Thyroid gland (tissue), 4 donors: ENCODE measurements at places on chromosomes 7 and 10.
A peak's percentile ranks its signal among the peaks of the same experiment; 100 is the strongest.

- DNase-seq: peak; percentile 49
Measured at GRCh38 chr7:32890010-32890792, 1.4 kb downstream of the KBTBD2 start.

DNA sequence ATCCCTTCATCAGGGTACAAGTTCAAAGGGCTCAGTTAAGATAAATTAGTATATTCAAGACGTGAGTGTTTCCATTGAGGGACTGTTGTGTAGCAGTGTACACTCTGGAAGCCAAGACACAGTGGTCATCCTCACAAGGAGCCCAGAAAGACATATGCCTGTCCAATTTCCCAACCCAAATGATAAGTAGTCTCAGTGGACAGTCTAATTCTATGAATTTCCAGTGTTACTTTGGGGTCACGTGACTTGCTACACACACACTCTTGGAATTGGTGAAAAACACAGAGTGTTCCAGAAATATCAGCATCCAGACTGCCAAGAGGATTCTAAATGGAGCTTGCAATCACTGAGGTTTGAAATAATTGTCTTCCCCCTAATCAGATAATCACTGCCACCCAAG, 365.1 kb downstream of the WDR11 start:
- DNase-seq: no peak

GRCh38 chr7:620056-620455, 100.4 kb upstream of the PDGFA start:
- no peak for DNase-seq

- no peak for DNase-seq
Measured at GRCh38 chr7:15821484-15822427, 135.3 kb upstream of the MEOX2 start.

GRCh38 chr10:80996615-80997193, 459.0 kb downstream of the SH2D4B start:
- DNase-seq: no peak

DNA sequence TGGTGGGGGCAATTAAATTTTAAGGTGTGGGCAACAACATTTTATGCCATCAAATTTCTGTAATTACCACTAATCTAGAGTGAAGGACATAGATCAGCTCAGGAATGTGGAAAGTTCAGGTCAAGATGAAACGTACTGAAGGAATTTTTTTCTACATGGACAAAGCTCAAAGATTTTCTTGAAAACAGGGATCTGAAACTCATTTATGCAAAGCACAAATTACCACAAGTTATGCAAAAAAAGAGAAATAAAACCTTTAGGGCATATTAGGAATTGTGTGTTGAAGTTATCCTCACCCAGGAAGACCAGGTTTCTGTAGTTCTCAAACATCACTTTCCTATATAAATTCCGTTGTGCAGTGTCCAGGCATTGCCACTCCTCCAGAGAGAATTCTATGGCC, 18.9 kb downstream of the ZNF680 start:
- DNase-seq: no peak

DNA sequence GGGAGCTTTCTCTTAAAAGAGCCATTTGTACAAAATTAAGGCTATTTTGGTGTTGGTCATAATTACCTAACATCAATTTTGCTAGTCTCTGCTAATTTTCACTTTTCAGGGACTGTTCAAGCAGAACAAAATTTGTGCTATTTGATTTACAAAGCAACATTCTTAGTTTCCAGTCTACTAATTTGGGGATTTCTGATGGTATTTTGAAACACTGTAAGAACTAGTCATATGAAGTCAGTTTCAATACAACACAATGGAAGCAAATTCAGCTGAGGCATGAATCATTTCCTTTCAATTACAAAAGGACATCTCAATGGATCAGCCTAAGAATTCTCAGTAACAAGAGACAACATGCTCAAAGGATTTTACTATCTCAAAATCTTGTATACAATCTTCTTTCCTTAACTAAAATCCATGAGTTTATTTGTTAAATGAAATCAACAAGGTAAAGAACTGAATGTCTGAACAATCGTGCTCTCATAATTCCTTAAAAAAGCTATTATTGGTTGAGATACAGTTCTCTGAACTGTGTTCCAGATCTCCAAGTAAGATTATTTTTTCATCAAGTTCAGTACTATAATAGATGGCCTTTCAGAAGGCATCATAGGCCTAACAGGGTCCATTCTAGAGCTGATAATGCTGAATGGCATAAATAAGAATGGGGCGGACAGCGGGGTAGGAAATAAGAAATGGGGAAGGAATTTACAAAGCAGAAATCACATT, 144.6 kb downstream of the NRCAM start:
- DNase-seq: no peak

GRCh38 chr10:34835908-34836508, 20.9 kb upstream of the PARD3 start:
- no peak for DNase-seq

DNA sequence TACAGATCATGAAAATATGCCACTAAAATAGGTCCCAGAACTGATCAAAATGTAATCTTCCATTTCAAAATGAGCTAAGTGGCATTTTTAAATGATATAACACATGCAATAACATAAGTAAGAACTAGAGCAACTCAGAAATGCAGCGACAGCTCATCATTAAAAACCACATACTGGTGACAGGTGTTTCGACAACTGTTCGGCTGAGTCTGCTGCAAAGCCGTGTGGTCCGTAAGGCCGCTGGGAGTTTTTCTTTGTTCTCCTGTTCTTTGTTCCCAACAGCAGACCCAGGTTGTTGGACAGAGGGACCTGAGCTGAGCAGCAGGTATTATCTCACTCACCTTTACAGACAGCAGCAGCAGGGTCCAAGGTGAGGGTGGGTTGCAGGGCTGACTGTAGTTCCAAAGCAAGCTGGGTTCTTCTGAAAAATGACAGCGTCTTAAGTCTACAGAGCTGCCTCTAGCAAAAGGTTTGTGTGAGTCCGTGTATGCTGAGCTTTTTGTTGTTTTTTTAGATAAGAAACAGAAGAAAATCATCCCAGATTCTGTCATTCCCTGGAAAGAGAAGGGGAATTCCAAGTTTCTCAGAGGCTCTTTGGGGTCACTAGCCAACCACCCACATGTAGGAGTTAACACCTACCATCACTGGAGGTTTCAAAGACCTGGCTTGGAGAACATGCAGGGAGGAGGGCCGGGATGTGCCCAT, 45.4 kb upstream of the MACROH2A2 start:
- no peak for DNase-seq

DNA sequence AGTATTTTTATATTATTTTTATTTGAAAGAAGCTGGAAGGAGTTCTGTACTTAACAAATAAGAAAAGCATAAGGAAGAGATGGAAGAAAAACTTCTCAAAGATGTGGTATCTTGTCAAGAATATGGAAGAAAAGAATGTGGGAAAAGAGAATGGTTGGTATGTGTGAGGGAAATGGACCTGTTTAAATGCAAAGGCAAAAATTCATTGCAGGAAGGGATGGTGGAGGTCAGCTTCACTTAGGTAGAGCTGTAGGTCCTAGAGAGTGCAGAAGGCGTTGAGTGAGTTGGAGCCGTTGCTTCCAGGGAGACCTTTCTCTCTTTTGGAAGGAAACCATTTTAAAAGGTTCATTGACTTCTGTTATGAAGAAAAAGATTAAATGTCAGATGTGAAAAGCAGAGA, 107.3 kb downstream of the EXOC4 start:
- DNase-seq: no peak

DNA sequence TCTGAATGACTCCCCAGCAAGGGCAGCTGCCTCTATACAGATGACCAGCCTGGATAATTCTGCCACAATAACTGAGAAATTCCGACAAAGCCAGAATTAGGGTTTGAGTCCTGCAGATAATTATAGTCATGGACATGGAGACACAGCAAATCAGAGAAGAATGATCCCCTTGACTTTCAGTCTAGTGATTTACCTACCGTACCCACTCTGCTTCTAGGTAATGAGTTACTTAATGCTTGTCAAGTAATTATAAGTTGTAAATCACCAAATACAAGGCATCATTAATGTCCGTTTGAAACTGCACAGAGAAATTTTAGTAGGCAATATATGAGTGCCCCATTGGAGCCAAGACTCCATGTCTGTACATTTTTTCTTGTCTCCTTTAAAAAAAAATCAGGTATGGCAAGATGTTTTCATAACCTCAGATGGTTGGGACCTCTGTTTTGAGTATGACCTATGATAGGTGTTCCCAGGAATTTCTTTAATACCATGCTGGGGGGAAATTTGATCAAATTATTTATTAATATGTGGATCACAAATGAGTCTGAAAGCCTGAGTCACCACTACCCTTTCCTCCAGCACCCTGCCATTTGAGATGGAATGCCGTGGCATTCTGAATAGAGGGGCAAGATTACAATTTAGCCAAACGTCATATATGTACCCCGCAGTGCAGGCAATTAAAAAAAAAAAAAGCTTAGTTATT, 5.5 kb upstream of the ARID5B start:
- DNase-seq: no peak

DNA sequence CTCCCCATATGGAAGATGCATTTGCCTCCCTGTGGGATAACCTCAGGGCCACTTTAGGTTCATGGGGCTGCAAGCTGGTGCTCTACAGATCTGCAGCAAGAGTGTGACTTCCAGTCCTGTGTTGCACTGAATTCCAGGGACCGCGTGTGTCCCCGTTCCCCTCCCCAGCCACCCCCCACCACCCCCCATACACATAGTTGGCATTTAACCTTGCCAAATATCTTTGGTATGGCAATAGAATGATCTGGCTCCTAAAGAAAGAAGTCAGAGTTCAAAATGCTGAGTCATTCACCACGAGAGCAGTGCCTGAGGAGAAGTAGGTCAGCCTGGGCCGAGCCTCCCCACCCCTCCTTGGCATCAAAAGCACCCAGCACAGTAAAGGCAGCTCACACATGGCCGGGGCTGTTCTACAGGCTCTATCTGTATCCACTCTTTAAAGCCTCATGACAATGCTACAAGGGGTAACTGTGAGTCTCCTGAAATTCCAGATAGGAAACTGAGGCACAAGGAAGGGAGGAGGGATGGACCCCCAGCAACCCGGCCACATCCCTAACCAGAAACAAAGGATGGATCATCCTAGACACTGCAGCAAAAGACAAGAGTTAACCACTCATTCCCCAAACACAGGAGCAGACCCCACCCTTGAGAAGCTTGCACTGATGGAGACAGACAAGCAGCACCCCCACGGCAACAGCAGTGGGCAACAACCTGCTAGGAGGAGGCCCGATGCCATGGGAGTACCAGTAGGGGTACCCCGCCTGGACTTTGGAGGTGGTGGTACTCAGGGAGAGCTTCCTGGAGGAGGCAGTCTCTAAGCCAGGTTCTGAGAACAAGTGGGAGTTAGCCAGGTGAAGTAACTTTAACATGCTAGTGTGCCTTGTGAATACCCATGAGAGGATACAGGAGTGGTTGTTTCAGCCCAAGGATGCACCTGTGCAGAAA, 70.3 kb upstream of the NANOS1 start:
- peak; percentile 88 for DNase-seq

DNA sequence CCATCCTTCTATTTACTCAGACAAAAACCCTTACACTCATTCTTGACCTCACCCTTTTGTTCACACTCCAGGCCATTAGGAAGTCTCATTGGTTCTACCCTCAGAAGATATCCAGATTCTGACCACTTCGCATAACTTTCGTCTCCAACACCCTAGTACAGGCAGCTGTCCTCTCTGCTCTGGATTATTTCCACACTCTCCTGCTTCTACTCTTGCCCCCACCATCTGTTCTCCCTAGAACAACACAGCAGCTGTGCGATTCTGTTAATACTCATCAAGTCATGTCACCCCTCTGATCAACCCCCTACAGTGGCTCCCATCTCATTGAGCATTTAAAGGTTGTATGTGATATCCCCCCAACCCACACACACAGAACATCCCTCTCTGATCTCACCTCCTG, 15.5 kb upstream of the TRIL start:
- no peak for DNase-seq
